ENCODE measurements at places on chromosomes 2 and 18.

DNA sequence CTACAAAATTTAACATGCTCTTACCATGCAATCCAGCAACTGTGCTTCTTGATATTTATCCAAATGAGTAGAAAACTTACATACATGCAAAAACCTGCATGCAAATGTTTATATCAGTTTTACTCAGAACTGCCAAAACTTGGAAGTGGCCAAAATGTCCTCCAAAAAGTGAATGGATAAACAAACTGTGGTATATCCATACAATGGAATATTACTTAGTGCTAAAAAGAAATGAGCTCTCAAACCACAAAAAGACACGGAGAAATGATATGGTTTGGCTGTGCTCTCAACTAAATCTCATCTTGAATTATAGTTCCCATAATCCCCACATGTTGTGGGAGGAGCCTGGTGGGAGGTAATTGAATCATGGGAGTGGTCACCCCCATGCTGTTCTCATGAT is 267.2 kb downstream of the ZEB2 start:
- DNase-seq, result no peak

GRCh38 chr18:38415811-38416210 is 850.2 kb upstream of the CELF4 start:
- DNase-seq, result no peak

DNA sequence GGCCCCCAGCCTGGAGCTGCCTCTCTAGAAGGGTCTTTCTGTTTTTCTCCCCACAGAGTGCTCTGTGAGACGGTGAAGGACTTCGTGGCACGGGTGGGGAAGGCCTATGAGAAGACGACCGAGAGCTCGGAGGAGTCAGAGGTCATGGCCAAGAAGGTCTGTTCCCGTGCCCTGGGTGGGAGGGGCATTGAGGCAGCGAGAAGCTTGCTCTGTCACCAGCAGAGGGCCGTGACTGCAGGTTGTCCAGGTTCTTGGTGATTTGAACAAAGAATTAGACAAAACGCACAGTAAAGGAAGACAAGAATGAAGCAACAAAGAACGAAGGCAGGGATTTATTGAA is 93.9 kb downstream of the DGKD start:
- DNase-seq, result peak; percentile 36

DNA sequence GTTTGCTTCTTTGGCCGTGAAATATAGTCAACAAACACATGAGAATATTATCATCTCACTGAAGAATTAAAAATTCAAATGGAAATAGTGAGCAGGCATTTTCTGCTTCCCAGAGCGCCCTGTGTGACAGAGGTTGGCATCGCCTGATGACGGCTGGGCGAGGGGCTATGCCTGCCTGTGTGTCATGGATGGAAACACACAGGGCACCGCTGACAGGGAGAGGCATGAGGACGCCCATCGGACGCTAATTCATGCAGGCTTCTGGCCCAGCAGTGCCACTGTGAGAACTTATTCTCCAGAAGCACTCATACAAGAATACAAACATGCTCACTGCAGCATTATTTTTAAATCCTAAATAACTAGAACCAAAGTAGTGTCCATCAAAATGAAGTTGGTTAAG is 61.4 kb upstream of the OTOS start:
- no peak for DNase-seq

GRCh38 chr2:16194530-16194929 is 254.2 kb downstream of the MYCN start:
- peak; percentile 9 for DNase-seq

GRCh38 chr18:2223849-2224248 is 347.5 kb downstream of the METTL4 start:
- peak; percentile 22 for DNase-seq

DNA sequence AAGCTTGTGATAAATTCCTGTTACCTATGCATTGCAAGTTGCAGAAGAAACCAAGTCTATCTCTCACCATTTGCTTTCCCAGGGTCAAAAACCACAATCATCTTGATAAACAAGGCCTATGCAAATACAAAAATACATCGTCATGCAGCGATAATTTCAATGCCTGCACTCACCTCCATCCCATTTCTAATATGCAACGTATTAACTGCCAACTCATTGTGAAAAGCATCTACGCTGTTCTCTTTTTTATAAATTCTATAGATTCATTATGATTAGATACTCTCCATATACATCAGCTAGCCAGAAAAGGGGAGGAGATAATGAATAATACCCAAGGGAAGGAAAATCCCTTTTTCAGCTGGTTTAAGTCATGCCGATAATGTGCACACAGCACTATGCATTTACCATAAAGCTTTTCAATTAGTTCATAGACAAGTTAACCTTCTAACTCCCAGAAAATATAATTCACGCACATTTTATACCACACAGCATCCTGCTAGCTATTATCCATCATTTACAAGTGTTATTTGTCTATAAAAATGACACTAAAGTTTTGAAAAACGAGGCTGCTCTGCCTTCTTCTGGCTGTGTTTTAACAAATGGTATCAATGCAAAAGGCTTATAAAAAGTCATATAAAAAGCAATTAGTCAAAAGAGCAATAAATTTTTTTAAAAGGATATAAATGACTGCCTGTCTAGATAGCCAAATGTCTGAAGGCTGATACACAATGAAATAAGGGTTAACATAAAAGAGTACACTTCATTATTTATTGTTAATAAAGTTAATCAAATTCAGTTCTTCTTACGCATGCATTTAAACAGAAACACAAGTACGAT is 77.6 kb downstream of the AFF3 start:
- DNase-seq, result no peak

DNA sequence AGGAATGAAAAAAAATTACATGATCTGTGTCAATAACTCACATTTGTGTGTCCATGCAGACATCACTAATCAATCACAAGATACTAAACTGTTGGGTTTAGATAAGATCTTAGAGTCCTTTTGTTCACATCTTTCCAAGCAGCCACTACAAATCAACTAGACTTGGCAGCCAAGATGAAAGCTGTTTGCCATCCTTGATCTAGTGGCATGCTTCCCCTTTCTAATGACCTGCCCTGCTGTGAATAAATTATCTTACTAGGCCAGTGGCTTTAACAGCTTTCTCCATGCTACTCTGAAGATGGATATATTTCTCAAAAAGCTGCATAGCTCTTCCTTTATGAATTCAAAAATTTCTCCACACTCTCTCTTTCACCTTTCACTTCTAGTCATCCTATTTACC is 1338.0 kb upstream of the ACVR2A start:
- DNase-seq, result no peak

DNA sequence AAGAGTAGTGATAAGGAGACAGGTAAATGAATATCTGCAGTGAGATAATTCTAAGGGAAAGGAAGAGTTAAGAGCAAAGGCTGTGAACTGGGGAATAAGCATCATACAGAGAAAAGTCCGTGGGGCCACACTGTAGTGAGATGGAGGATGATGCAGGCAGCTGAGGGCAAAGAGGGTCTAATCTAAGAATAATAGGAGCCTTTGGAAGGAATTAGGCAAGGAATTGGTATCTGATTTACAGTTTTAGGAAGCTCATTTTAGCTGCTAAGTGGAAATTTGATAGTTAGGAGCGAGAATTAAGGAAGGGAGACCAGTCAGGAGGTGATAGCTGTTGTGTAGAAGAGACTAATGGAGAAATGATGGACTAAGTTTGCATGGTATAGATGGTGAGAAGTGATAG is 43.5 kb downstream of the KIF5C start:
- DNase-seq, result no peak

DNA sequence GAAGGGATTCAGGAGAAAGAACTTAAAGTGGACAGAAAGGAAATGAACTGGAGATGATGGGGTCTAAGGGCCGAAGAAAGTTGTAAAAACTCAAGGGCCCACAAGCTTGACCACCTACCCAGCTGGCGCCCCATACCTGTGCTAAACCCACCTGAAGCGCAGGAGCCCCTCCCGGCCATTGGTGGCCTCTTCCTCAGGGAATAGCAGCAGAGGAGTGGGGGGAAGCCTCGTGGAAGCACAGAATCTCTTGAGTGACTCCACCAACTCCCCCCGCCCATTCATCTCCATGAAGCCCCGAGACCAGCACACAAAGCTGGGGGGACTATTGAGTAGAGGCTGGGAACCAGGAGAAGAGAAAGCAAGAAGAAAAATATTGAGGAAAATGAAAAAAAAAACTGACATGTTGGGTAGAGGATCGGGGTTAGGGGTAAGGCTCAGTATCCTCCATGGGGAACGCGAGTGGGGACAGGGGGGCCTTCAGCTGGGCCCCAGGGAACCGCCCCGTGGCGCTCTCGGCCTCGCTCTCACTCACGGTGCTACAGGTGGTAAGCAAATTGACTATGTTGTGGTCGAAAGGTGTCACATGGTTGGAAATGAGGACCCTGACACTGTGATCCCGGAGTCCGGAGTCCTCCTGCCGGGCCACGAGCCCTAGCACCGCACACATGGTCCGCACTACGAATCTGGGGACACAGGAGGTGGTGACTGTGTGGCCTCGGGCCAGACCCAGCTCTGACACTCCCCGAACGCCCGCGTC is 728 bp downstream of the AUP1 start:
- peak; percentile 59 for DNase-seq

DNA sequence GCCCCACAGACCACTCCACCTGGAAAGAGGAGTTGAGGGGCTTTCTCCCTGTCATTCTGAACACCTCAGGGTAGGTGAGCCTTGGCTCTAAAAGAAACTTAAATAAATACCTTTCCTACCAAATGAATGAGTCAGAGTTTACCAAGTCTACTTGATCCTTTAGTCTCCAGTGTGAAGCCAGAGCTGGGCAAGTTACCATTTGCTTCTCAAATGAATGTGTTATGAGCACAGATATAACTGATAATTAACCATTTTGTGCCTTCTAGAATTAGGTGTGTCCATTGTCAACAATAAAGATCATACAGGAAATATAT is 347.7 kb downstream of the KIAA1328 start:
- DNase-seq, result no peak

DNA sequence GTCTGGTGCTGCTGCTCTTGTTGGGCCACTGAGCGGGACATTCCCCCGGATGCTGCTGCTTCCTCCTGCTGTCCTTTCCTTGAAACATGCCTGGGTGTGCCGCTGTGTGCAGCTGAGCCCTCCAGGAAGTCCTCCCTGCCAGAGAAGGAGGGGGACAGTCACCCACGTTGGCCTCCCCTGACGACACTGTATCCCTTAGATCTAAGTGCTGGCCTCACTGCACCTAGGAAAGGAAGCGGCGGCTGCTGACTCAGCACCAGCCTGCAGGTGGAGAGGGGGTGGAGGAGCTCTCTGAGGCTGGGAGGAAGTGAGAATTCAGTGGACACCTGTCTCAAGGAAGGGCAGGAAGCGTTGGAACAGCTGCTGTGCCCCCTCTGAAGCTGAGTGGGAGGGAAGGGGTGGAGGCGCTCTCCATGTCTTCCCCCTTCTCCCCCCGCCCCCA is 239.8 kb downstream of the HAUS1 start:
- DNase-seq, result peak; percentile 79

DNA sequence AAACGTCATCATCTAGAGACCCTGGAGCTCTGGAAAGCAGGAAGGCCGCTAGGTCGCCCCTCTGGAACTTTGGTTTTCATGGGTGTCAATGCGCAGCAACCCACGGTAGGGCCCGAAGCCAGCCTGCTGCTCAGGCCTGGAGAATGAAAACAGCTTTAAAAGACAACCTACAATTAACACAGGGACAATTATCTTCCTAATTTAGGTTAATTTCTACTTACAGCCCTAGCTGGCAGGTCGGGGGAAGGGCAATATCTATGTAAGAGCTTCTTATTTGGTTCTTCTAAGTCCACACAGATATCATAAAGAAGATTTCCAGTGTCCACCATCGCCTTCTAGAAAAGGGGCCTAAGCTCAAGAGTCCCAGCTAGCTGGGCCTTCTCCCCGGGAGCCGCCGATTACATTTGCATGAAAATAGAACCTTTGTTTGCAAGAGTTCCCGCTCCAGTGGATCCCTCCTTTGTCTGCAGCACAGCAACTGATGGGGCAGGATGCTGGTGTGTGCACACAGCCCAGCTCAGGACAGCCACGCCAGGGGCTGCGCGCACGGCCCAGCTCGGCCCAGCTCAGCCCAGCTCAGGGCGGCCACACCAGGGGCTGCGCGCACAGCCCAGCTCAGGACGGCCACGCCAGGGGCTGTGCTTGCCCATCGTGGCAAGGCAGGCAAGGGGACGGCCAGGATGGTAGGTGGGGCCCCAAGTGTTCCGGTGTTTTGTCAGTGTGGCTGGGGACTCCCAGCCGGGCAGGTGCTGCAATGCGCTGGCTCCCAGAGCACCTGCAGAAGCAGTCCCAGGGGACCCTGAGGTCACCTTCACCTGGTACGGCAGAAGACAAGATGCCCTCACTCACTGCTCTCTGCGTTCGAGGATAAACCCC is 109.1 kb downstream of the HDAC4 start:
- DNase-seq, result no peak

DNA sequence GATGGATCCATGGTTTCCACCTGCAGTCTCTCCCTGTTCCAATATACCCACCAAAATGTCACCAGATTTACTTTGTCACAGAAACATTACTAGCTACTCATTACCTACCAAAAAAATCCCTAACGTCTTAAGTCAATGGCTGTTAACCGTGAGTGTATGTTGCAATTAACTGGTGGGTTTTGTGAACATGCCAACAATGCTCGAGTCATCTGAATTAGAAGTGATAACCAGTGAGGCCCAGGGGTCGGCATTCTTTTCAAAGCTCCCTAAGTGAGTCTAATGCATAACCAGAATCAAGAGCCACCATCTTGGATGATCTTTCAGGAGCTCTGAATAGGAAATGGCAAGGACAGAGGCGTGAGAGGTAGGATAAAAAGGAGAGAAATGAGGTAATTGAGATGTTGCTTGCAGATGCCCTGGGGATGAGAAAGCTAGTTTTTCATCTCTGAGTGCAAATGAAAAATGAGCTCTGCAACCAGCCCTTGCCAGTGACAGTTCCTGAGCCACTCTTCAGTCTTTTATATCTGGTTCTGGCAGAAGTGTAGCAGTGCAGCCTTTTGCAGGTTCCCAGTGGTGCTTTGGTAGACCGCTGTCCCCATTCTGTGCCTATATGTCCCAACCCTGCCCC is 130.0 kb upstream of the RND3 start:
- DNase-seq, result no peak

- DNase-seq, result no peak
These were observed 13.2 kb downstream of the BMP10 start for GRCh38 chr2:68857855-68858456.

DNA sequence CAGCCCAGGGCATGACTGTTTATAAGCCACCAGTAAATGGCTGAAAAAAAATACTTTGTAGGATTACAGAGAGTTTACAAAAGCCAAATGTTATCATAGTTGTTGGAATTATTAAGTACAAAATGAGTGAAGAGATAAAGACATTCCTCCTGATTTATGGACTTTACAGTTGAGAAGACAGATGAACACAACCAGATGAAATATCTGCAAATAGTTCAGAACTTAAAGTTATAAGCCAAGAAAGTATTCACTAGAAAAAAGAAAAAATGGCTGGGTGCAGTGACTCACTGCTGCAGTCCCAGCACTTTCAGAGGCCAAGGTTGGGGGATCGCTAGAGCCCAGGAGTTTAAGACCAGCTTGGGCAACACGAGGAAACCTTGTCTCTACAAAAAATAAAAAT is 11.2 kb downstream of the PMAIP1 start:
- no peak for DNase-seq

DNA sequence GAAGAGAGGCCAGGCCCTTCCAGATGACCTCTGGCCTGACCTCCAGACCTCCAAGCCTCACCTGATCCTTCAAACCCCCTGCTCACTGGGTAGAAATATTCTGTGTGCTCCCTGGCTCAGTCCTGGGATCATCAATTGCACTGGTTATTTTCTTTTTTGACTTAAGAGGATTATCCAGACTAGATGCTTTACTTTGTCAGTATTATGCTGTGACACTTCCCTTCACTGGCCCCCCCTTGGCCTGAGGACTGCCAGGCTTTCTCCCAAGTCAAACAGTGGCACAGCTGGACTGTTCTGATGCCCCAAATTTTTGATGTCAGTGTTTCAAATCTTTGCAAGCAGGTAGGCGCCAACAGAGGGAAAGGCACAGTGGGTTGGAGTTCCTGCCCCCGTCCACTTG is 156.3 kb upstream of the SKOR2 start:
- DNase-seq, result no peak

All from activated CD4-positive, alpha-beta T cell treated with anti-CD3 and anti-CD28 coated beads for 36 hours (primary cell).